Effector memory CD8-positive, alpha-beta T cell (primary cell): ENCODE measurements at places on chromosomes 5 and 9.

GRCh38 chr9:107794259-107794658, 304.7 kb upstream of the KLF4 start:
- DNase-seq, result no peak

DNA sequence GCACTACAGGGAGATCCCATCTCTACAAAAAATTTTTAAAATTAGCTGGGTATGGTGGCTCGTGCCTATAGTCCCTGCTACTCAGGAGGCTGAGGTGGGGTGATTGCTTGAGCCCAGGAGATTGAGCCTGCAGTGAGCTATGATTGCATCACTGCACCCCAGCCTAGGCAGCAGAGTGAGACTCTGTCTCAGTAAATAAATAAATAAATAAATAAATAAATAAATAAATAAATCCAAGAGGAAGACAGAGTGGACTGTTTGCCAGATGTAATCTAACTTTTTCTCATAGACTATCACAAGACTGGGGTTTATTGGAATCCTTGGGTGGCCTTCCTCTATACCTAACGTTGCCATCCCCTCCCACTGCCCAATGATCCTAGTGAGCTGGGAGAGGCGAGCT, 19.2 kb upstream of the TCF7 start:
- no peak for DNase-seq

DNA sequence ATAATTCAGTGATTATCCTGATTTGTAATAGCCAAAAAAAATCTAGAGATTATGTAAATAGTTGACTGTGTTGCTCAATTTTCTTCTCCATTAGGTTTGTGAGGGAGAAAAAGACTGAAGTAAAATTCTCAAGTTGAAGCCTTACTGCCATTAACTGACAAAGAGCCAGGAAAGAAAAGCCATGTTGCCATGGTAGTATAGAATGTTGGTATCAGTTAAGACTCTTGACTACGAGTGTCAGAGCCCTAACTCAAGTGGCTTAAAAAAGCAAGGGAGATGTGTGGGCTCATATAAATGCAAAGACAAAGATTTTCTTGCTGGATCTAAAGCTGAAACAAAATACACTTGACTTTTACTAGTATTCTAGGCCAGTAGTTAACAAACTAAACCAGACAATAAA, 571.7 kb downstream of the KCTD16 start:
- no peak for DNase-seq

DNA sequence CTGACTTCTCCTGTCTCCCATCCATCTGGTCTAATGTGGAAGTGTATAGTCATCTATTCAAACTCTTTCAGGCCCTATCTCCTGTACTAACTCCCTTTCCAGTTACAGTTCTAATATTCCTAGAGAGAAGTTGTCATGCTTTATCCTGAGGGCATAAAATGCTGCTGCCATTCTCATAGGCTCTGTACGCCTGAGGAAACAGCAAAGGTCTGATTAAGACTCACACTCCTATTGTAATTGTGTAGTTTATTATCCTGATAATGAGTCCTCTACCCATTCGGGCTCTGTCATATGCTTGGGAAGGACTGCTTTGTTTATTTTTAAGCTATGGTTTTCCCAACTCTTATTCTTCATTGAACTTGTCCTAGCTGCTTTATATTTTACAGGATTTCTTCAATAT, 290.4 kb downstream of the TMEM38B start:
- no peak for DNase-seq

GRCh38 chr9:92780206-92780605, 15.6 kb upstream of the BICD2 start:
- no peak for DNase-seq

DNA sequence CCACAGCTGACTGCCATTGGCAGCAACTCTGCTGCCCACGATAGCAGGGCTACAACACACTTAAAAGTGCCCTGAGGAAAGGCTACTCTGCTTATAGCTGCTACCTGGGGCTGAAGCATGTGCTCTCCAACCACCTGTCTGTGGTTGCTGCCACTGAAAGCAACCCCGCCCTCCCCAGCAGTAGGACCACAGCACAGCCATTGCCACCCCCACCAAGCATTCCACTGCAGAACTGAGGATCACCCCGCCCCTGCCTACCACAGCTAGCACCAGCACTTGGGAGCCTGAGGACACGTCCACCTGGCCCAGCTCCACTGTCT, 85.8 kb downstream of the LPAR1 start:
- no peak for DNase-seq

- DNase-seq, result no peak
These were observed 278.0 kb upstream of the SMC2 start for GRCh38 chr9:103816146-103816545.

- no peak for DNase-seq
These were observed 21.2 kb upstream of the MLANA start for GRCh38 chr9:5869315-5870019.

DNA sequence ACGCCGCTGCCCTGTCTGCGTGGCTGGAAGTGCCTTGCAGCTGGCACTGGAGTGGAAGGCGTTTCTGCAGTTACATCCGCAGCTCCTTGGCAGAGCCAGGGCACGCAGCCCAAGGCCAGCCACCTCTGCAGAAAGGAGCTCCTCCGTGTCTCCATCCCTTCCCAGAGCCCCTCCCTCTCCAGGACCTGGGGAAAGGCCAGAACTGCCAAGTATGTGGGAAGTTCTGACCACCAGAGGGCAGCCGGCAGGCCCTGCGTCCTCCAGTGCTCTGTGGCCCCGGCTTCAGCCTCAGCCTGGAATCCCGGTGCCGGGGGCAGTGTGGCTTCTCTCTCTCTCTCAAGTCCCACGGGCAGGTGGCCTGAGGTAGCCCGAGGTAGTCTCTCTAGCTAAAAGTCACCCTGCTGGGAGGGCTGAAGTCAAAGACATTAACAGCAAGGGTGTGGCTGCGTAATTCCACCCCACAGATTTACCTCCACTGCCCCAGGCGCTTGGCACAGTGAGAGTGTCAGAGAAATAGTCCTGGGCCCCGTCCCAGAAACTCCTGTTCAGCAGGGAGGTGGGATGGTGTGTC, 101.7 kb upstream of the FCN2 start:
- no peak for DNase-seq

DNA sequence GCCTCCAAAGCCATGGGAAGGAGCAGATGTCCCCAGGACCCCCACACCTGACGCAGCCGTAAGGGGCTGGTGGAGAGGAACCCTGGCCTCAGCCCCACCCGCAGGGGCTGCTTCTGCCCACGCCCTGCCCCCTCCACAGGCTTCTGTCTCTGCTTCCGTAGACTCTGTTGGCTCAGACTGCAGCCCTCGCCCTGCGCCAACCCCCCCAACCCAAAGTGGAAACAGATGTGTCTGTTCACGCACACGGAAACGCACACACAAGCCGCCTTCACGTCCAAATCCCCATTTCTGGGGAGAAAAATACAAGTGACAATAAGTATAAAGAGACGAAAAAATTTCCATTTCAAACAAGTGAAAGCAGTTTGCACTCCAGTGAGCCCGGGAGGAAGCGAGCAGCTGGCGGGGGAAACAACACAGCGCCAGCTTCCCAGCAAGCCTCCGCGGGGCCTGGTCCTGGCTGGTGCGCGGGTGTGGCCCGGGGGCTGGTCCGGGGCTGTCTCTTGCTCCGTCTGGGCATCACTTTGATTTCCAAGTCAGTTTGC, 32.6 kb upstream of the RXRA start:
- DNase-seq, result no peak

GRCh38 chr9:38272710-38273109, 119.8 kb upstream of the ALDH1B1 start:
- DNase-seq, result no peak

- DNase-seq, result no peak
These were observed 18.5 kb downstream of the CCDC69 start for GRCh38 chr5:151205411-151205810.

- DNase-seq, result no peak
These were observed 13.0 kb downstream of the C1QTNF2 start for GRCh38 chr5:160357394-160357793.

GRCh38 chr9:72210522-72210921, 61.3 kb downstream of the GDA start:
- no peak for DNase-seq

GRCh38 chr9:113966394-113966793, 90.3 kb downstream of the ZNF618 start:
- DNase-seq, result no peak

DNA sequence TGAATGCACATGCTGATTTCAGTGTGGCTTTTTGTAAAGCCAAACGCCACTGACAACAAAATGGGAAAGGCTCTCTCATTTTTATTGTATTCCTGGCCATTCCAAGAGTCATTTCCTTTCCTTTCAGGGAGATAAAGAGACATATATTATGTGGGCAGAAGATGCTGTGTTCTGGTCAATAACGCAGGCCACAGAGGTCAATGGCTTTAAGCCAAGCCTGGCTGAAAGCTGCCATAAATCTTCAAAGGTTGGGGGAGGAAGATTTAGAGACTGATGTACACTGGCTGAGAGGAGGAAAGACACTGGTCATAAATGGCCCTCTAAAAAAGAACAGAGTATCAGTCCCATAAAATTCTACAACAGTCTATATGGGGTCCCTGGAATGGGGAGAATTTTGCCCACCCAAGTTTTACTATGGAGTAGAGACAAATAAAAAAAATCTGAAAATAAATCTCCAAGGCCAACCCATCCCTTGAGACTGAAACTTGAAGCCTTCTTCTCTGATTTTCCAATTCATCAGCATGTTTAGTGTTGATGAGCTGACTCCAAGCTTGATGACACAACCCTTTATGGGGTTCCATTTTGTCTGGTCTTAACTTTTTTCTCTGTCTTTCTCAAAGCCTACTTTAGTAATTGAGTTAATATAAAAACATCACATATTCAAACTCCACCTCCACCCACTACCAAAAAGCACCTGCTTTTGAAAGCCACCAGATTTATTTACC, 152.1 kb upstream of the SLC24A2 start:
- DNase-seq, result no peak

DNA sequence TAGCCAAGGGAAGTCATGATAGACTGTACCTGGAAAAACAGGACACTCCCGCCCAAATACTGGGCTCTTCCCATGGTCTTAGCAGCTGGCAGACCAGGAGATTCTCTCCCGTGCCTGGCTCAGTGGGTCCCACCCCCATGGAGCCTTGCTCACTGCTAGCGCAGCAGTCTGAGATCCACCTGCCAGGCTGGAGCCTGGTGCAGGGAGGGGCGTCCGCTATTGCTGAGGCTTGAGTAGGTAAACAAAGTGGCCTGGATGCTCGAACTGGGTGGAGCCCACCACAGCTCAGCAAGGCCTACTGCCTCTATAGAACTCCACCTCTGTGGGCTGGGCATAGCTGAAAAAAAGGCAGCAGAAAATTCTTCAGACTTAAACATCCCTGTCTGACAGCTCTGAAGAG, 10.1 kb upstream of the THG1L start:
- DNase-seq, result no peak

GRCh38 chr5:9557696-9558095, 11.8 kb upstream of the SEMA5A start:
- no peak for DNase-seq

- no peak for DNase-seq
These were observed 942.3 kb downstream of the PTPRD start for GRCh38 chr9:9670454-9670853.

GRCh38 chr5:902129-902916, 9.6 kb downstream of the TRIP13 start:
- DNase-seq, result no peak

DNA sequence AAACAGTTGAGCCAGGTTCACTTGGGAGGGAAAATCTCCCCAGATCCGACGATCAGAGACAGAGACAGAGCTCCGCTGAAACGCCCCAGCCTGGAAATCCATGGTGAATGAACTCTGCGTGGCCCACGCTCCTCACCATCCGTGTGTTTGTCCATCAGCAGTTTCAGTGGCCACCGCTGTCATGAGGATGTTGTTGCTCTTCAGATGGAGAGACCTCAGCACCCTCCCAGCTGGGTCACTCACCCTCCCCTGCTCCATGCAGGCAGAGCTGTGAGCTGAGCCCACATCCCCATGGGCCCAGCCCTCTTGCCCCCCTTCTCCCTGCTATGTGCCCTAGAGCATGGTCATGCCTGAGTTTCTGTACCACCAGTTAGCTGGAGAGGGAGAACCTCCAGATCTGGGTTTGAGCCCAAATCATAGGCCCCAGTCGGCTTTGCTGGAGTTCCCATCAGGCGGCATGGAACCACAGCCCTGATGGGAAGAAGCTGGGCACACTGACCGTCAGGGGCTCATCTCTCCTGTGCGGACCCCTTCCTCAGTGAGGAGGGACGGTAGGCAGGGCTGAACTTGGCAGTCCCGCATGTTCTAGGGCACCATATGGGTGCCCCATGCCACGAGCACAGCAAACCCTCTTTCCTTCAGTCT, 154.4 kb upstream of the COL5A1 start:
- DNase-seq, result no peak

GRCh38 chr9:3887786-3888496, 362.1 kb upstream of the RFX3 start:
- no peak for DNase-seq

- no peak for DNase-seq
These were observed 109.1 kb downstream of the FGF1 start for GRCh38 chr5:142576804-142577203.

DNA sequence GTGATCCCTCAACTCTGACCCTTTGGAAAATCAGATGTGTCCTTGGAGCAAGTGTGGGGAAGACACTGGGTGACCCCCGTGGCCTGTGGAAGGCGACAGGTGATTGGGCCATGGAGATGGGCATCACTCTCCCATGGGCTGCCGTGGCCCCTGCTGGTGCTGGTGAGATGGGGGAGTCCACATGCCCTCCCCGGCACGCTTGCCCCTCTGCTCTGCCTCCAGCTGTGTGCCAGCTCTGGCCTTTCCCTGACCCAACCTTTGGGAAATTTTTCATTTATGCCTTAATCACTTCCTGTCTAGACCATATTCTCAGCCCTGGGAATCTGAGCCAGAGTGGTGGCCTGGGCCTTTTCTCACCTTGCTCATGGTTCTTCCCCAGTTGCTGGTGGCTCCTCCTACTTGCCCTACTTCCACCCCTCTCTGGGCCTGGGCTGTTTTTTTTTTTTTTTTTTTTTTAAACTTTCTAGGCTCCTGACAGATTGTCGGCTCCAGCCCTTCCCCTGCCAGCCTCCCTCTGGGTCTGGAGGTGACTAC, 56.6 kb downstream of the RGS3 start:
- peak; percentile 67 for DNase-seq

DNA sequence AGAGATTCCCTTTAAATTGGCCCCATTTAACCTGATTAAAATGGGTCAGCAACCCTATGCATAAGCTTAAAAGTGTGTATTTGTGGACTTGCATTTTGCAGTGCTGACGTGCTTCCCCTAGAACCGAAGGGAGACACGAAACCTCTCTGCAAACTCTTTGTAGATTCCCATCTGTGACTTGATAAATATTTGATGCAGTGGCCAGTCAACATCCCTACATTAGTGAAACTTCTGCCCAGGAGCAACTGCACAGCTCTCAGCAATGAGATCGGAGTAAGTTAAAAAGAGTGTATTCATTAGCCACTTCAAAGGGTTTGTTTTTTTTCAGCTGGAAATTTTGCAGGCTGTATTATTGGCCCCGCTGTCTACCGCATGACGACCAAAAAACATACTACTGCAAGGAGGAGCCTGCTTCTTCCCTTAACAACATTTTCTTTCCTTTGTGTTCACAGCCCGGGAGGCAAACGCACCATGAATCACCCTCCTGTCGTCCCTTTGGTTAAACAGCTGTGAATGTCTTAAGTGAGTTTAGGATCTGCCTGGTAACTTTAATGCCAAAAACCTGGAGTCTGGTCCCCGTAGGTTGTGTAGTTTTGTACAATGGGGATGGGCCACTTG, 38.0 kb upstream of the TCERG1 start:
- no peak for DNase-seq

GRCh38 chr9:34987160-34987901, 2.2 kb upstream of the DNAJB5 start:
- DNase-seq, result no peak
